ENCODE measurements at places on chromosomes 5 and 9. TPM values are rescaled to one million over a fixed set of nuclear protein-coding genes. Genes with fewer than 3 reads are reported as not detected.

The TAS2R1 gene
- total RNA-seq, result not detected

The PCDHB8 gene
- total RNA-seq, result not detected

The WDR5 gene
- total RNA-seq, result 84.6 TPM

The FBLL1 gene
- total RNA-seq, result not detected

The FOXD4L3 gene
- total RNA-seq, result not detected

DNA sequence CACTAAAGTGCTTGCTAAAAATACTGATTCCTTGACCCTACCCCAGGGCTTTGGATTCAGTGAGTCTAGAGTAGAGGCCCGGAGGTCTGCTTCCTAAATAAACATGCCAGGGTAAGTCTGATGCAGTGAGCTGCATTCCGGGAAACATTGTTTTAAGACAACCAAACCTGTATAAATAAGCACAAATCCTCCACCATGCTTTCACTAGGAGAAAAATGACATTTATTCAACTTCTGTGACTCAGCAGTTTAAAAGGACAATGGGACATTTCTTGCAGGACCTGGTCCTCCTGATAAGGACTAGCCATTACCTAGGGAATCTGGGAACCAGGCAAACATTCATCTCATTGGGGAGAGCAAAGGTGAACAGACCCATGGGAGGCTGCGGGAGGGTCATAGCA lies 335.3 kb downstream of the MLLT3 start:
- DNase-seq, result no peak

GRCh38 chr9:1794547-1795270 lies 220.4 kb upstream of the SMARCA2 start:
- no peak for DNase-seq

DNA sequence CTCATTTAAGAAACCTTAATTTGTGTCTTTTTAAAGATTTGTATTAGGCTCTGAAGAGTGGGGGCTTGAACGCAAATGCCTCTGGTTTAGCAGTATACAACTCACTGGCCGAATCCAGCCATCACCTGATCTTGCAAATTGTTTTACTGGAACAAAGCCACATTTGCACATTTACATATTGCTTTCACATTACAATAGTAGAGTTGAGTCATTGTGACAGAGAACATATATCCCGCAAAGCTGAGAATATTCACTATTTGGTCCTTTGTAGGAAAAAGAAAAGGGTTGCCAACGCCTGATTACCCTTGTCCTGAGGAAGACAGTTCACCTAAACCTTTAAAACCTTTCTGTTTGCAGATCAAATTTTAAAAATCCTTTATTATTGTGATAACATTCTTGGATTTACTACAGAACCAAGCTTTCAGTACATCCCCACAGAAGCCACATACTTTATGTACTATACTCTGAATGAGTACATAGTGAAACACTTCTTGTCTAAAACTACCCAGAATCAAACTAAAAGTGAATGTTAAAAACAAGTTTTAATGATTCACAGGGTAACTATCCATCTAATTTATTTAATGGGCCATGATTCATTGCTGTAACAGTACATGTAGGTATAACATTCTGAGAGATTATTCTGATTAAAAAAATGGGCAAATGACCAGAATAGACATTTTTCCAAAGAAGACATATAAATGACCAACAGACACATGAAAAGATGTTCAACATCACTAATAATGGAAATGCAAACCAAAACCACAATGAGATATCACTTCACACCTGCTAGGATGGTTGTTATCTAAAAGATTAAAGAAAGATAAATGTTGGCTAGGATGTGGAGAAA lies 161.0 kb downstream of the SLC25A46 start:
- no peak for DNase-seq

GRCh38 chr5:57509501-57510260 lies 27.1 kb upstream of the ACTBL2 start:
- no peak for DNase-seq

DNA sequence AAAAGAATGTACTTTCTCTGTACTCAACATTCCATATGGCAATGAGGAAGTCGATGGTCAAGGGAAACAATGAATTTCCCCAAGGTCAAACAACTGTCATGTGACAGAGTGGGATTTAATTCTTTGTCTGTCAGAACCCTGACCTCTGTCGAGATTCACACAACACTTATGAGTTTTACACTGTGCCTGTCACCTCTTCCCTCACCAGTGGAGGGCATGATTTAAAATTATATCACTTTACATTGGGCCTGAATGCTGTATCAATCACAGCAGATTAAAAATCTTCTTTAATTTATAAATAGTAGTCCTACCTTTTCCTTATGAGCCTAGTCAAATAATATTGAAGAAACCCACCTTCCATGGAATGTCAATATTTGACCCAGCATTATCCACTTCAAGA lies 276.7 kb downstream of the CDH10 start:
- DNase-seq, result no peak

DNA sequence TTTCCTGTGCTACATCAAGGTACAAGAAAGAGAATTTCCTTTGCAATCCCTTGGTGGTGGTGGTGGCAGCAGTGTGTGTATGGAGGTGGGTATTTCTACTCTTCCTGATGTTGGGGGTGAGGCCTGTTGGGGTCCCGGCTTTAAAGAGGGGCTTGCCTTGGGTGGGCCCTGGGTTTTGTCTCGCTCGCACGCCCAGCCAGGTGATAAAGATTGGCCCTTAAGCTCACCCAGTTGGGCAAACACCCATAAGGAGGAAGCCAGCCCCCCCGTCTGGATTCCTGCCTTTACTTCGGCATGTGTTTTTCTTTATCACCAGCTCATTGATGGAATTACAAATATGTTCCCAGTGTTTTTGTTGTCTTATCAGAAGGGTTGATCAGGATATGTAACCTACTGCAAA lies 16.0 kb upstream of the SARDH start:
- DNase-seq, result no peak

GRCh38 chr9:89542401-89543021 lies 44.6 kb upstream of the SEMA4D start:
- DNase-seq, result no peak

DNA sequence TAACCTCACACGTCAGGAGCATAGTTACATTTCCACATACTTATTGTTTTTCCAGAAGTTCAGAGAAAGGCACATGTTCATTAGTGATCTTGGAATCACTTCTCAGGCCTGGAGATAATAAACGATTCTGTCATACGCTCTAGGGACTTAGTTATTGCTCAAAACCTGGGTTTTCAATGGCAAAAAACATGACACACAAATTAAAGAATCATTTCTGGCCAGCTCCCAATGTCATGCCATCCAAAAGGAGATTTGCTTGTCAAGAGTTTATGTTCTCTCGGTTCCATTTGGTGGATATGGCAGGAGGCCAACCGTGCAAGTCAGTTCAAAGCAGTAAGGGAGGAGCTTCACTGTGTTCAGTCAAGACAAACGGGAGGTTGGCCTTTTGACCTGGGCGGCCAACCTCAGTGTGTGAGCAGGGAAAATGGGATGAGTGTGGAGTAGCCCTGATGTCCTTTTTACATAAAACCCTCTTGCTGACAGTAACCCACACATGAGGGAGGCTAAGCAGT lies 123.4 kb downstream of the NXNL2 start:
- DNase-seq, result no peak

GRCh38 chr9:107481035-107481434 lies 8.5 kb downstream of the KLF4 start:
- DNase-seq, result no peak

All from activated T-cell treated with anti-CD3 and anti-CD28 coated beads, Interleukin-2, amount 50 U/mL, for 4 hours (primary cell).